ENCODE measurements at places on chromosomes 7 and 10.

GRCh38 chr7:28432105-28432504, 19.8 kb downstream of the CREB5 start:
- no peak for DNase-seq

DNA sequence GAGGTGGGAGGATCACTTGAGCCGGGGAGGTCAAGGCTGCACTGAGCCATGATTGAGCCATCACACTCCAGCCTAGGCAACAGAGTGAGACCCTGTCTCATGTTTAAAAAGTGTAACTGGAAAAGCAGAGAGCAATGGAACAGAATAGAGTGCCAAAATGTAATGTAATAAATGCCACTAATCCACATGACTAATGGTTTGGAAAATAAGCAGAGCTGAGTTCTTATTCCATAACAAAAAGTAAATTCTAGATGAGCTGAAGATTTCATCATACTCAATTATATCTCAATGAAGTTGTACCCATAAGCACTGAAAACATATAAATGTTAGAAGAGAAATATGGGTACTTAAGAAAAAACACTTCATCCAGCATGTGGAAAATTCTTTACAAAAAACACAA, 132.6 kb downstream of the USP6NL start:
- no peak for DNase-seq

GRCh38 chr7:98133621-98134303, 27.1 kb downstream of the LMTK2 start:
- no peak for DNase-seq

- no peak for DNase-seq
These were observed 12.3 kb downstream of the OSBPL3 start for GRCh38 chr7:24967696-24968095.

DNA sequence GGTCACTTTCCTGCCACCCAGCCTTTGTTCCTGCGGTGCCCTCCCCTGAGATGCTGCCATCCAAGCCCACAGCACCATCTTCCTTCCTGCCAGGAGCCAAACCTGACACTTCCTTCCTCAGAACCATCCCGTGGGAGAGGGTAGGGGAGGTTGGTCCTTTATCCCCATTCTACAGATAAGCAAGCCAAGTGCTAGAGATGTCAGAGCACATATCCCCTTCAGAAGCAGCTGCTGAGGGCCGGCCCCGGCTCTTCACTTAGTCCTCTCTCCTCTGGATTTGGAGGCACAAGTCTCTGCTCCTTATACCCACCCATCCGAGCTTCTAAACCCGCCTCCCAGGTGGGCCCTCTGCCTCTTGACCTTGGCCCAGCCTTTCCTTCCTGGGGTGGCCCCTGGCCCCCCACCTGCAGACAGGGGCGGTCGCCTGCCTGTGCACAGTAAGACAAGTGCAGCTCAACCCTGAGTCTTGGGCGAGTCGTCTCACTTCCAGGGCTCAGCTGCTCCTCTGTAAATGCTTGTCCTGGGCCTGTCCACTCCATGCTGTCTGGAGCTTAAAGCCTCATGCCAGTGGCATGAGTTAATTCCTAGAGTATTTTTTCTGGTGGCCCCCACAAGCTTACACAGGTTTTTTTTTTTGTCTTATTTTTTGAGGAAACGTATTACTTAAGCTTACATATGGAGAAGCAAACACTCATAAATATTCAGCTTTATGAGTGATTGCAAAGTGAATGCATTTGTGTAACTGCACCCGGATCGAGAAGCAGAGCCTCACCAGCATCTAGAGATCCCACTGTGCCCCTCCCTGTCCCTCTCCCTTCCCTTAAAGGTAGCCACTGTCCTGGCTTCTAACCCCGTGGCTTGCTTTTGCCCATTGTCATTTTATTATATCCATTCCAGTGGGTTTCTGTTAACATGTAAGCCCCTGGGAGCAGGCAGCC, 125.1 kb downstream of the CDH23 start:
- no peak for DNase-seq

- no peak for DNase-seq
These were observed 222.0 kb downstream of the BICC1 start for GRCh38 chr10:58734664-58735063.

DNA sequence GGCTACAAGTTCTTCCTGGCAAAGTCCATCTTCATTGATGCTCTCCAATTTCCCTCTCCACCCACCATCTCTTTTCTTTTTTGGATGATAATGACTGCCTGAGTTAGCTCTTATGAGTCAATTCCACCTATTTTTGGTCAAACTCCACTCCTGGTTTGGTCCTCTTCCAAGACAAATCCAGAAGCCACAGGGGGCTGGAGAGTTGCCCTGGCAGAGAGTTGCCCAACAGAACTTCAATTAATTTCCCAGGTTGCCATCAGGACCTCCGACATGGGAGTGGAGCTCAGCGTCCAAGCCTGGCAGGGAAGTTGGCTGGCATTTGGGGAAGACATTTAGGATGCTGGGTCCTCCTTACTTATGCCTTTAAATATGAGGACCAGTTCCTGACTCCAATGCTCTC, 29.2 kb upstream of the KCNMA1 start:
- DNase-seq = no peak

DNA sequence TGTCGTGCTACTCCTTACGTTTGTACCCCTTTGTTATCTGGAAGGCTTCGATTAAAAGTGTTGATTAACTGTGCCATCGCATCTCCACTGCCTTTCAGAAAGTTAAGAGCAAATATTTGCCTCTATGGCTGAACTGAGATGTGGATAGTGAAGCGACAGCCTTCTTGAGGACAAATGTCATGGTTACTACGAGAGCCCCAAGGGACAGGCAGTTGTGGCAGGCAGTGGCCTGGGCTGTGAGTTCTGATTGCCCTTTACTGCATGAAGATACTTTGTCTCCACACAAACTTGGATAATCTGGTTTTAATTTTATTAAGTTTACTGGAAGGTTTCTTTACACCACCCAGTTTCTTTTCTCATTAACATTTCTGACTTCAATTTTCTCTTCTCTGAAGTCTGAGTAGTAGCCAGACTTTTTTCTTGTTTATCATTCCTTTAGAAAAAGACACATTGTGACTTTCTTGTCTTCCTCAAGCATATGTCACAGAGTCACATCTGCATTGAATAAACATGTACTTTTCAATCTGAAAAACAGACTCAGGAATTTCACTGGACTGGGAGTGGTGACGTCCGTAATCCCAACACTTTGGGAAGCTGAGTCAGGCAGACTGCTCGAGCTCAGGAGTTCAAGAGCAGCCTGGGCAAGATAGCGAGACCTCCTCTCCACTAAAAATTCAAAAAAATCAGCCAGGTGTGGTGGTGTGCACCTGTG, 1.5 kb downstream of the TAS2R41 start:
- no peak for DNase-seq

DNA sequence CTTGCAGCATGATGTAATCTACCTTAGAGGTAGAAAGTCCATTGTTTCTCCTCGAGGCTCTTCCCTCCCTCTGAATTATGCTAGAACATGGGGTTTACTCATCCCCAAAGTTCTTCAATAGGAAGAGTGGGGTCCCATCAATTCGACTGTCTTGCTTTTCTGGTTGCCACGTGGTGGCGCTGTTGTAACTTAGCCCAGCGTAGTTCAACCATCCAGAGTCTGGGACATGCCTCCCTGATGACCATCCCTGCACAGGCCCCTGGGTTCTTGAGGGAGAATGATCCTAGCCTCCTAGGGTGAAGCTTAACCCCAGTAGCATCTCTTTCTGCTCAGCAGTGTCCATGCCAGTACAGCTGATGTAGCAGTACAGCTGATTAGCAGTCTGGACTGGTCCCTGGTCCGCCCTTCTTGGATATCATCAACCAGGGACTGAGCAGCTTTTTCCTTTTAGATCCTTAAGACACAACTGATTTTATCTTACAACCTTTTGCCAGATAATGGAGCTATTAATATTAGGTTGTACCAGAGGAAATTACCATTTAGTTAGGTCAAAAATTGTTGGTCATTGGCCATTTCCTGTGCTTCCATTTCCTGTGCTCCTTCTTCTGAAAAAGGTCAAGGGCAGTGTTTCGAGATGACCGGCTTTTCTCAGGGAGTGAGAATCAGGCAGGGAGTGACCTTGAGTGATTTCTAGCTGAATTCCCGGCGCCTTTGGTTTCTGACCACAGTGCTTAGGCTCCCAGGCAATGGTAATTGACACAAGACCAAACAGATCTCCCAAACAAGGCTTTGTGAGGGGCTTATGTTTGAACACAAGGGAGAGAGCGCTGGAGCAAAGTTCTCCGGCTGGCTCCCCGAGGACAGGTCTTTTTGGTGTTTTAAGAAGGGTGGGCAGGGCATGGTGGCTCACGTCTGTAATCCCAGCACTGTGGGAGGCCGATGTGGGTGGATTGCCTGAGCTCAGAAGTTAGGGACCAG, 65.4 kb downstream of the TACC2 start:
- DNase-seq = no peak

- DNase-seq = no peak
These were observed 21.0 kb downstream of the COBL start for GRCh38 chr7:51295440-51296245.

DNA sequence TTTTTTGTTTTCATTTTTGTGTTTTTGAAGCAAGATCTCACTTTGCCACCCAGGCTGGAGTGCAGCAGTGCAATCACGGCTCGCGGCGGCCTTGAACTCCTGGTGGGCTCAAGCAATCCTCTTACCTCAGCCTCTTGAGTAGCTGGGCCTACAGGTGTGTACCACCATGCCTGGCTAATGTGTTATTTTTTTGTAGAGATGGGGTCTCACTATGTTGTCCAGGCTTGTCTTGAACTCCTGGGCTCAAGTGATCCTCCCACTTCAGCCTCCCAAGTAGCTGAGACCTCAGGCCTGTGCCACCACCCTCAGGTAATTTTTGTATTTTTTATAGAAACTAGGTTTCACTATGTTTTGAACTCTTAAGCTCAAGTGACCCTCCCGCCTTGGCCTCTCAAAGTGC, 14.8 kb downstream of the PRKRIP1 start:
- no peak for DNase-seq

DNA sequence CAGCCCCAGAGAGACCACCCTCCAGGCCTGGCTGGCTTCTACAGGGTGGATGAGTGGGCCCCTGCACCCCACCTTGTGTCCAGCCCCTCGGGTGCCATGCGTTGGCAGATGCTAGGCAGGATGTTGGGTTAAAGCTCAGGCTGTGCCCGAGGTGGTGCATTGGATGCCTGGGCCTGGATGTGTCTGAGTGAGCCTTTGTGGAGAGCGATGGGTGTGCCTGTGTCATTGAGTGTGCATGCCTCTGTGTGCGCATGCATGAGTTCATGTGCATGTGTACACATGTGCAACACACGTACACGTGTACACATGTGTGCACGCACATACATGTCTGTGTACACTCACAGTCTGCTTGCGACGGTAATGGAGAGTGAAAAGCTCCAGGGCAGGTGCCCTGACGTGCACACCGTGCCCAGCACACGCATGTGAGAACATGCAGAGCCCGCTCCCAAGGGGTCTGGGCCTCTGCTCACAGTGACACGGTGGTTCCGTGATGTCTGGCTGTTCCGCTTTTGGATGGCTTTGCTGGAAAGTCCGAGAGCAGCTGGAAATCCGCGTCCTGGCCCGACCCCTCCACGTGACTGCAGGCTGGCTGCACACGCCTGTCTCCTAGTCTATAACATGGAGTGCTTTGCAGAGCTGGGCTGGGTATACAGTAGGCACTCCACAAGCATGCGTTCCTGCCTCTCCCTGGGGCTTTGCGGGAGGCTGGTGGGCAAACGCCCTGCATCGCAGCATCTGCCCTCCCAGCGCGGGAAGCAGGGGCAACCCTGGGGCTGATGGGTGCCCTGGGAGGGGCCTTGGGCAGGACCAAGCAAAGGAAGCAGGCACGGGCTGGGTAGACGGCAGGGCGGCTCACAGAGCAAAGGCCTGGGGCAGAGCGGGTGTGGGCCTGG, 36.9 kb downstream of the ELFN1 start:
- DNase-seq = no peak

GRCh38 chr7:46741181-46741580, 820.1 kb upstream of the IGFBP3 start:
- no peak for DNase-seq

- DNase-seq = no peak
These were observed 609.0 kb downstream of the SDK1 start for GRCh38 chr7:3910054-3910453.

- DNase-seq = no peak
These were observed 217.9 kb upstream of the ZMIZ1 start for GRCh38 chr10:78850644-78851435.

DNA sequence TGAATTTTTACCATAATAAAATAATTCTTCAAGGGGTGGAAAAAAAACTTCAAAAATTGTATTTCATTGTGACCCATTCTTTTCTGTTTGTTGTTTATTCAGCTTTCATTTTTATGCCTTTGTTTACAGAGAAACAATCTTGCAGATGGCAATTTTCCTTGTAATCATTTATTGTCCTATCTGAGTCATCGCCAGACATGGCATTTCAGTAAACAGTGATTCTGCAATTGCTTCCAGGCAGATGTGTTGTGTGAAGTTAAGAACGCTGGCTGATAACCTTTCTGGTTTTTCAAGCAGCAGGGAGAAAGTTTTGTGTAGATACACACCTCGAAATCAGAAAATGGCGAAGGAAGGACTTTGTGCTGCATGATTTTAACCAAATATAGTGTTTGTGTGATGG, 80.7 kb upstream of the RPA3 start:
- no peak for DNase-seq

- DNase-seq = no peak
These were observed 74.3 kb downstream of the GFRA1 start for GRCh38 chr10:116198676-116199035.

GRCh38 chr7:111987115-111987826, 218.9 kb downstream of the DOCK4 start:
- DNase-seq = no peak

Data from stimulated activated CD4-positive, alpha-beta T cell treated with anti-CD3 and anti-CD28 coated beads, Interleukin-15, amount 100 ng/mL, for 48 hours (primary cell).